NT2/D1 (cell line): ENCODE measurements at places on chromosomes 7 and 10.

DNA sequence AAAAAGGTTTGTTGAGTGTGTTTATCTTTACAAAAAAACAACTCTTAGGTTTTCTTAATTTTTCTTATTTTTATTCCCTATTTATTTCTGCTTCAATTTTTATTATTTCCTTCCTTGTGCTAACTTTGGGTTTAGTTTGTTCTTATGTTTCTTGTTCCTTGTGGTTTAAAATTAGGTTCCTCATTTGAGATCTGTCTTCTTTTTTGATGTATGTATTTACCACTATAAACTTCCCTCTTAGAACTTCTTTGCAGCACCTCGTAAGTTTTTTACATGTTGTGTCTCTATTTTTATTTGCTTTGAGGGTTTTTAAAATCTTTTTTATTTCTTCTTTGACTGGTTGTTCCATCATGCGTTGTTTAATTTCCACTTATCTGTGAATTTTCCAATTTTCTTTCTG lies 1217.1 kb upstream of the CELF2 start:
- DNase-seq = no peak

- no peak for DNase-seq
Measured at GRCh38 chr7:135833642-135834041, 85.0 kb upstream of the FAM180A start.

- no peak for DNase-seq
Measured at GRCh38 chr10:21432266-21432665, 93.2 kb downstream of the SKIDA1 start.

DNA sequence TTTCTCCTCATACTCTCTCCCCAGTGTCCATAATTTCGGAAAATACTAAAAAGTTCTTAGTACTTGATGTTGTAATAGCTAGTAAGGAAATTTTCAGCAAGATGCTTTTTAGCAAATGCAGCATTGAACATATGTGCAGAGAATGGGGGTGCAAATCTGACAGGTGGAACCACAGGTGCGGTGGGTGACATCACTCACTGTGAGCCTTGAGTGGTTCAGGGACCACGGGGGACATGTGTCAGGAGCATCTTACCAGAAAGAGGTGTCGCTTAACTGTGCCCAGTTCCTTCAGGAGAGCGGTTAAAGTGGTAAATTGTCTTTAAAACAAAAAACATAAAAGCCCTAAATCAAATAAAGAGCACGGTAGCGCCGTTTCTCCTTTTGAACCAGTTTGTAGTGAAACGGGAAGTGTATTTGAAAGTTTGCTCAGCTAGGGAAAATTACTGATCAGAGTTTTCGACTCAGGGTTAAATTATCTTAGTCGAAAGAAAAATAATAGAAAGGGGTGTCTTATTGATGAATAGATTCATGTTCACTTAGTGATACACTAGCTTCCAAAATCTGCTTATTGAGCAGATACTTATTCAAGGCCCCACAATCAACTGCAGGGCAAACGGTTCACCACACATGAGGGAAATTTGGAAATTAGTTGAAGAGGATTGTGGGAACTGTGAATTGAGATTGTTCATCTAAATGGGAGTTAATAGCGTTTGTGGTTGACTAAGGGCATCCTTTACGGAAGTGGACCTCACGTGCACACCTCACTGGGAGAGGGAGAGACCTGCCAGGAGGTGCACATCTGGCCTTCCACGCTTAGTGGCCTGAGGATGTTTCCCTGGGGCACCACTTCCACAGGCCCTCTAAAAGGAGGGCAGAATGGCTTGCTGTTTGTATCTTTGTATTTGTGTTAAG lies 12.7 kb downstream of the CUL1 start:
- DNase-seq = no peak
